ENCODE measurements at places on chromosomes 5 and 9. TPM values are rescaled to one million over a fixed set of nuclear protein-coding genes. Genes with fewer than 3 reads are reported as not detected.

The CCDC171 gene
- 0.39 TPM for polyA plus RNA-seq

- no peak for DNase-seq
- no peak overlapping the region for H3K4me3 ChIP-seq
- H3K27me3 ChIP-seq: no peaks in the 10 kb centered on the region
- no peak overlapping the region for H3K27ac ChIP-seq
Observed at GRCh38 chr5:80109646-80110478, 74.7 kb downstream of the THBS4 start.

DNA sequence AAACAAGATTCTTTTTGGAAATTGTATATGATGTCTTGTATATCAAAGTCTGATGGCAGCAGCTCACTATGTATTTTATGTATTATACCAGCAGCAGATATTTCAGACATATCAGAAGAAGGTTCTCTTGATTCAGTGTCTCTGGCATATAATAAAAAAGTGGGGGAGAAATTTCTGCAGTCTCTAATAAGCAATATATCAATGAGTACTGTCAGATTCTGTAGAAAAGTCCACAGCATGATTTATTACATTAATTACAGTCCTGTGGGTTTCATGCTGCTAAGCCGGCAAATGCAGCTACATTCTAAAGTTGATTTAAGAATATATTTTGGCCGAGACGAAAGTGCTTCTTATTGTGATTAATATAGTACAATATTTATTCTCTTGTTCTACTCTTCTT lies 113.1 kb downstream of the KIAA1958 start:
- no peaks in the 10 kb centered on the region for H3K27me3 ChIP-seq
- no peak overlapping the region for H3K4me3 ChIP-seq
- no peak overlapping the region for H3K27ac ChIP-seq
- no peaks in the 10 kb centered on the region for H3K36me3 ChIP-seq

The RNF183 gene
- 0.15 TPM for polyA plus RNA-seq

DNA sequence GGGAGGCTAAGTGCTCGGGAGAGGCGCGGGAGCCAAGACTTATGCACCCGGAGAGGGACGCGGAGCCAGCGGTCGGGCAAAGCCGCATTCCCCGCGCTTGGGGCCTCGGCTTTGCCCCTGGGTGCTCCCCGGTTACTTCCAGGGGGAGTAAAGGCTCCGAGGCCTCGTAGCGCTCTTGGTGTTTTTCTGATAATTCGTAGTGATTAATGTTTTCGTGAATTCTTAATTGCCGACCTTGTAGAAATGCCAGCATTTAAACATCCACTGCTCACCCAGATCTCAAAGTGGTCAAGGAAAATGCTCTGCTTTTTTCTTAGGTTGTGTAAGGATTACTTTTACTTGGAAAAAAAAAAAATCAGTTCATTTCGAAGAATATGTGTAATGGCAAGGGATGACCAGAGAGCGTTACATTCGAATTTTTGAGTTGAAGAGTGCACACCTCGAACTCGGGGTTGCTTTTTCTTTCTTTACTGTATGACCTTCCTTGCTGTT lies 654 bp upstream of the TUT7 start:
- DNase-seq: no peak
- H3K27ac ChIP-seq: no peak overlapping the region
- peak overlapping the region; percentile 97 for H3K4me3 ChIP-seq
- peaks cover 3% of the 10 kb centered on the region for H3K36me3 ChIP-seq

DNA sequence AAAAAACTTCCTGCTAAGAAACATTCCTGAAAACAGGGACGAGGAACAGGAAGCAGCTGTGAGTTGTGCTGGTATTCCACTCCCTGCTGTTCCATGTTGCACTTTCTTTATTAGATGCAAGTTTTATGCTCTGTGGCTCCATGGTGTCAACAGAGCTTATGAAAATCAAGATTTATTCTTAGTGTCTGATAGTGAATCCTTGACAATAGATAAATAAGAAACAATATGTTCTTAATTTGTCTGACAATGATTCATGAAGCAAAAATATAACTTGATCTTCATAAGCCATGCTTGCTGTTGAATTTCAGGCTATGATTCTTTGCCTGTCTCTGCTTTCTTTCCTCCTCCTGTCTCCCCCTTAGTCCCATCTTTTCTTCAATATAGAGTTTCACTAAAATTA lies 119.6 kb downstream of the DROSHA start:
- H3K27me3 ChIP-seq: no peaks in the 10 kb centered on the region
- H3K36me3 ChIP-seq: peaks cover 38% of the 10 kb centered on the region

DNA sequence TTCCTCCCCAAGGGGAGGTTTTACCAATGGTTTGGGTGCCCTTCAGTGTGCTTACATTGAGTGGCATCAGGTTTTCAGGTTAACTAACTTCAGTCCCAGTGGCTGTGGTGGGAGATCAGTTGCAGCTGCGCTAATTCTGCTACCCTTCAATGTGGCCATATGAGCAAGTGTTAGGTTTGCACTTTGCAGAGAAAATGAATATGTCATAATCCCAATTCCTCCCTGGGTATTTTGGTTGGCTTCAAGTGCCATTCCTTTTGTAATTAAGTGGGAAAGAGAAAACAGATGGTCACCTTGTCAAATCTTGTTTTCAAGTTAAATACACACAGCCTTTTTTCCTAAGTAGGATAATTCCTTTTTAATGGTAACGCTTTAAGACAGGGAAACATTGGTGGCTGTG lies 236.2 kb downstream of the TLE4 start:
- H3K27ac ChIP-seq: no peak overlapping the region
- no peaks in the 10 kb centered on the region for H3K36me3 ChIP-seq
- DNase-seq: no peak

GRCh38 chr9:8251566-8251965 lies 452.0 kb upstream of the DMAC1 start:
- H3K27ac ChIP-seq: no peak overlapping the region
- no peaks in the 10 kb centered on the region for H3K27me3 ChIP-seq
- no peaks in the 10 kb centered on the region for H3K4me1 ChIP-seq

GRCh38 chr9:38106488-38106887 lies 37.5 kb upstream of the SHB start:
- no peaks in the 10 kb centered on the region for H3K36me3 ChIP-seq
- no peaks in the 10 kb centered on the region for H3K4me1 ChIP-seq
- no peak for DNase-seq
- H3K27me3 ChIP-seq: no peaks in the 10 kb centered on the region

DNA sequence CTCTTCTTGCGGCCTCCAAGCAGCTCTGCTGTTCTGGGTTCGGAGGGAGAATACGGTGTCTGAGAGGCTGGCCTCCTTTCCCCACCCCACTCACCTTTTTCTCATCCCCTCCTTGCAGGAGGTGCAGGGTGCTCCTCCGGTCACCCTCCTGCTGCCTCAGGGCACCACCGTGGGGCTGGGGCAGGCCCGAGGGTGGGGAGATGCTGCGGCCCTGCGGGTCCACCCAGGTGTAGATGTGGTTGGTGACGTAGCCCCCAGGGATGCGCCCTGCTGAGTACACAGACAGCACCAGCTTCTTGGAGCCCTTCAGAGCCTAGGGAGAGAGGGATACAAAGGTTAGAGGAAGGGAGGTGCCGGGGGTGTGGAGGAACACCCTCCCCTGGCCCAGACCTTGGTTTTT lies 26.8 kb downstream of the WHRN start:
- H3K4me1 ChIP-seq: peaks cover 2% of the 10 kb centered on the region
- no peaks in the 10 kb centered on the region for H3K27me3 ChIP-seq
- H3K4me3 ChIP-seq: no peak overlapping the region

- DNase-seq: no peak
- peaks cover 6% of the 10 kb centered on the region for H3K27me3 ChIP-seq
- no peaks in the 10 kb centered on the region for H3K36me3 ChIP-seq
- H3K4me3 ChIP-seq: peak overlapping the region; percentile 19
- peaks cover 3% of the 10 kb centered on the region for H3K4me1 ChIP-seq
Observed at GRCh38 chr9:119370816-119371215, 1.6 kb upstream of the BRINP1 start.

DNA sequence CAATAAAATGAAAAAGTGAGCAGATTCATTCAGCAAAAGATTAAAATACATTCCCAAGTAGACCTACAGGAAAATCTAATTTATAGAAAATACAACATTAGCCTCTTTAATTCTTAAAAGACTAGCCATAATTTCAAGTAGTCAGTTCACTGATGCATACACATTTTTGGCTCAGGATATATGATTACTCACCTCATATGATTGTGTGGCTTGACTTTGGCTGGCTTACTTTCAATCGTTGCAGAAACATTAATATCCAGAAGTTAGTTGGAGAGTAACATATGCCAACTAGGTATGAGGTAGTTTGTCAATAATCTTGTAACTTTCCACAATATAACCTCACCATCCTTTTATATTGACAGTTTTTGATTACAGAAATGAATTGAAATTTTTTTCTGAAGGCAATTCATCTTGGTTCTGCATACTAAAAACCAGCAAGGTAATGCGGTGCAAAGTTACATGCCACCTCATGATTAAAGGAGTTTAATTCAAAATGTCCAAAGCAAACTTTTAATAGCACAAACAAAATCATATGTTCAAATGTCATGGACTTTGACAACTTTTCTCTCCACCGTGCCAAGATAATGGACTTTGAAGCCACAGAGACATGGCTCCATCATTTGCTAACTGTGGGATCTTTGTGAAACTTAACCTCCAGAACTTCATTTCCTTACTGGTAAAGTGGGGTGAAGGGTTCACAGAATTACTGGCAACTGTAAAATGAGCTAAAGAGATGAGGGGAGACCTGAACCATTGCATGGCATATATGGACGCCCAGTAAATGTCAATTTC lies 76.6 kb upstream of the PAM start:
- no peak overlapping the region for H3K27ac ChIP-seq
- no peaks in the 10 kb centered on the region for H3K27me3 ChIP-seq
- no peaks in the 10 kb centered on the region for H3K4me1 ChIP-seq

- H3K36me3 ChIP-seq: no peaks in the 10 kb centered on the region
- peaks cover 22% of the 10 kb centered on the region for H3K4me1 ChIP-seq
- H3K27ac ChIP-seq: no peak overlapping the region
- DNase-seq: no peak
- H3K27me3 ChIP-seq: no peaks in the 10 kb centered on the region
Observed at GRCh38 chr9:137674976-137675320, 56.1 kb downstream of the EHMT1 start.

- no peak overlapping the region for H3K4me3 ChIP-seq
- no peak overlapping the region for H3K27ac ChIP-seq
- H3K27me3 ChIP-seq: peaks cover 1% of the 10 kb centered on the region
- H3K36me3 ChIP-seq: no peaks in the 10 kb centered on the region
- H3K4me1 ChIP-seq: peaks cover 9% of the 10 kb centered on the region
Observed at GRCh38 chr5:82295144-82295543, 17.0 kb upstream of the RPS23 start.

The SH3RF2 gene
- polyA plus RNA-seq: 1.0 TPM

The FBN2 gene
- 9.0 TPM for polyA plus RNA-seq

DNA sequence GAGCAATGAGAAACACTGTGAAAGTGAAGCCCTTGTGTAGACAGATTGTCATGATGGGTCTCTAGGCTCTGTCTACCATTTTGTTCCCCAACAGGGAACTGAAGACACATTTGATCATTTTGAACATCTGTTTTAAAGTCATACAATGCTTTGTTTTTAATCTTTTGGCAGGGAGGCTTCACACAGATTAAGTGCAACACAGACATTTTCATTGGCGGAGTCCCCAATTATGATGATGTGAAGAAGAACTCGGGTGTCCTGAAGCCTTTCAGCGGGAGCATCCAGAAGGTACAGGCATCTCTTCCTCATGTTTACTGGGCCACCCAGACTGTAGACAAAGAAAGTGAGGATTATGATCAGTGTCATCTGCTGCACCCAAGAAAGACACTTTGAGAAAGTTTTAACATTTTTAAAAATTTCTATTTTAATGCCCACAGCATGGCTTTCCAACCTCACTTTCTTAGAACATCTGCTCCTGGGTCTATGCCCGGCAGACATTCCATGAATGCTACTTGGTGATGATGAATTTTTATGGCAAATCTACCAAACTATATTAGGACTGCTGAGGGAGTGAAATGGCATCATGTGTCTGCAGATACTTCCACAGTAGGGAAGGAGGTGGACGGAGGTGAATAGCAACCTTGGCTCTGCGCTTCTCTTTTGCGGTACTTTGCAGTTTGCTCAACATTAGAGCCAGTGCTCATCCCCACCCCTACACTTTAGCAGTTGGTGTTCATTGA lies 121.3 kb downstream of the LIFR start:
- no peak for DNase-seq
- H3K4me1 ChIP-seq: no peaks in the 10 kb centered on the region
- H3K27me3 ChIP-seq: no peaks in the 10 kb centered on the region
- no peak overlapping the region for H3K4me3 ChIP-seq
- H3K27ac ChIP-seq: no peak overlapping the region

GRCh38 chr5:57804505-57804904 lies 321.9 kb upstream of the ACTBL2 start:
- no peaks in the 10 kb centered on the region for H3K36me3 ChIP-seq
- no peaks in the 10 kb centered on the region for H3K27me3 ChIP-seq
- H3K4me3 ChIP-seq: no peak overlapping the region
- H3K4me1 ChIP-seq: no peaks in the 10 kb centered on the region
- H3K27ac ChIP-seq: no peak overlapping the region
- DNase-seq: no peak

The PCDHB15 gene
- polyA plus RNA-seq: 4.9 TPM

GRCh38 chr5:66608501-66608900 lies 12.3 kb downstream of the MAST4 start:
- DNase-seq: no peak
- H3K4me3 ChIP-seq: no peak overlapping the region
- H3K27ac ChIP-seq: no peak overlapping the region

GRCh38 chr9:8860925-8861324 lies 1061.3 kb upstream of the DMAC1 start:
- no peak for DNase-seq
- H3K36me3 ChIP-seq: no peaks in the 10 kb centered on the region
- H3K4me3 ChIP-seq: no peak overlapping the region
- peaks cover 6% of the 10 kb centered on the region for H3K4me1 ChIP-seq

GRCh38 chr9:94706922-94707321 lies 19.6 kb upstream of the AOPEP start:
- H3K4me1 ChIP-seq: no peaks in the 10 kb centered on the region
- no peaks in the 10 kb centered on the region for H3K36me3 ChIP-seq
- no peak overlapping the region for H3K27ac ChIP-seq
- no peaks in the 10 kb centered on the region for H3K27me3 ChIP-seq
- DNase-seq: no peak

- DNase-seq: no peak
- no peaks in the 10 kb centered on the region for H3K27me3 ChIP-seq
- no peak overlapping the region for H3K4me3 ChIP-seq
Observed at GRCh38 chr9:89998633-89999032, 393.8 kb downstream of the GADD45G start.

DNA sequence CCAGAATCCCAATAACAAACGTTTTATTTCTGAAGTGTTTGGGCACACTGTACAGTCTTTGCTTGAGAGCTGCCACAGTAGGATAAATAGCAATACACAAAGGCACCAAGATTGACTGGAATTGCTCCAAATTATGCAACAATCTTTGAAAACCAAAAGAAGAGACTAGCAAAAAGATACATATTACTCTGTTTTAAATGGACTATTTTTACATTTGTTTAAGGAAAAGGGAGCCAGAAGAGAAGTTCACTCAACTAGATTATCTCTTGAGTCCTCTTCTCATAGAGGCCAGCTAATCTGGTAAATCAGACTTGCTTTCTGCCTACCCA lies 385.0 kb upstream of the SLC30A5 start:
- no peak overlapping the region for H3K4me3 ChIP-seq
- H3K4me1 ChIP-seq: no peaks in the 10 kb centered on the region
- no peaks in the 10 kb centered on the region for H3K27me3 ChIP-seq
- no peaks in the 10 kb centered on the region for H3K36me3 ChIP-seq
- DNase-seq: no peak

The AP3B1 gene
- 23.3 TPM for polyA plus RNA-seq

The CARTPT gene
- not detected for polyA plus RNA-seq

- no peak overlapping the region for H3K27ac ChIP-seq
- H3K4me3 ChIP-seq: no peak overlapping the region
- no peaks in the 10 kb centered on the region for H3K36me3 ChIP-seq
Observed at GRCh38 chr9:112166176-112167140, 8.6 kb downstream of the SUSD1 start.

GRCh38 chr5:61649971-61650370 lies 317.9 kb downstream of the ZSWIM6 start:
- H3K4me3 ChIP-seq: no peak overlapping the region
- H3K36me3 ChIP-seq: no peaks in the 10 kb centered on the region
- no peak for DNase-seq
- H3K4me1 ChIP-seq: no peaks in the 10 kb centered on the region
- H3K27ac ChIP-seq: no peak overlapping the region
